K562 (cell line): ENCODE measurements at places on chromosomes 2 and 18. TPM values are rescaled to one million over a fixed set of nuclear protein-coding genes. Genes with fewer than 3 reads are reported as not detected.
A peak's percentile ranks its signal among the peaks of the same experiment; 100 is the strongest.

DNA sequence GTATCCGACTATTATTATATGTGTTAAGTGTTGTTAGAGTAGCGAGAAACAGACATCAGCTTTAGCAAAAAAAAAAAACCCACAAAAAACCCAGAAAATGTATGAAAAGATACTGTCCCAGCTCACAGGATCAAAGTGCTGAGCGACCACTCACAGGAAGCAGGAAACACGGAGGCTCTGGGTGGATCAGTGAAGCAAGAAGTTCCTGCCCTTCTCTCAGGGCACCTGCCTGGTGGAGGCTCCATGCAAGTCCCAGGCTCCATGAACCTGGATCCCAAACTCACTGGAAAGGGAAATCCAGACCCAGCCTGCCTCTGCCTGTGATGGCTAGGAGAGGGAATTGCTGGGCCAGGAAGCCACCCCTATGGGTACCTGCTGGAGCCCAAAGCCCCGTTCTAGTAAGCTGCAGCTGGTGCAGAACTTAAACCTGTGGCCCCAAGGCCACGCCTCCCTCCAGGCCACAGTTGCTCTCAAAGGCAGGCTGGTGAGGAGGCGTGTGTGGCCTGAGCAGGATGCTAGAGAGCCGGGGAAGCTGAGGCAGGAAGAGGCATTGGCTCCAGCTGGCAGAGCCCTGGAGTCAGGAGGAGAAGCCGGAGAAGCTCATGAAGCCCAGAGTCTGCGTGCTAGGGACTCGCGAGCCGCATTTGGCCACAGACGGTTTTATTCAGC, 63.5 kb upstream of the TAF1B start:
- no peaks in the 10 kb centered on the region for H3K27me3 ChIP-seq
- H3K4me3 ChIP-seq = no peak overlapping the region
- DNase-seq = no peak
- peaks cover 6% of the 10 kb centered on the region; the same call in 2 of the 3 replicates for H3K4me1 ChIP-seq
- H3K36me3 ChIP-seq = no peaks in the 10 kb centered on the region

DNA sequence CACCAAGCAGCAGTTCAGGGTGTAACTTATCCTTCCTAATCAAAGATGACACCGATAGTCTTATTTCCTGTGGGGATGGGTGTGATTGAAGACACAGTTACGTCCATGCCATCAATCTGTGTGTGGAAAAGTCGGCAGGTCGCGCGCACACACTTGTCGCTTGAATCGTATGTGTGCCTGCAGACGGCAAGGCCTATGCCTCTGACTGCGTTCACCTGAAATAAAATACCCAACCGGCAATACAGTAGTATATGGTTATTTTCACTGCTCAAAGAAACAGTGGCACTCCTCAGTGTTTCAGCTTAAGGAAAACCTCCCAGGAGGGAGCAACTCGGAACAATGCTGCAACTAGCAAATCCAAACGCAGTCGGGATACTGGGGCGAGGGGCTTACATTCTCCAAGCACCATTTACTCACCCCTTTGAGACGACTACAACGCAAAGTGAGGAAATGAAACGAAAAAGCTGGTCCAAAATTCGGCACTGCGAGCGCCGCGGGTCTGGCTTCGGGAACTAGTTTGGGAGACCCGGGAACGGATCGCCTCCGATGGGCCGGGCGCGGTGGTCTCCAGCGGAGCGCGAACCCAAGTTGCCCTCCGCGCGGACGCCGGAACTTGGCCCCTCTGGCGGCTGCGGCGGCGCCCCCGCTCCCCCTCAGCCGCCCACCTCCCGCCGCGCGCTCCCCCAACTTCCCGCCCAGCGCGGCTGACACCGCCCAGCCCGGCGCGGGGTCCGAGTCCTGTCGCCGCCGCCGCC, 675 bp downstream of the PRKD3 start:
- H3K27me3 ChIP-seq = no peaks in the 10 kb centered on the region
- H3K27ac ChIP-seq = peak overlapping the region; percentile 72
- H3K36me3 ChIP-seq = peaks cover 3% of the 10 kb centered on the region; the same call in 1 of the 3 replicates
- peak; percentile 51 for DNase-seq
- H3K4me3 ChIP-seq = peak overlapping the region; percentile 76

Gene SP5
- 0.67 and 0.99 TPM in 2 replicates for polyA plus RNA-seq

GRCh38 chr2:72917138-72917876, at the start of gene EMX1:
EMX1 (plus strand) TSS chr2:72917519; CDS start chr2:72917853, 334 bp downstream.
- no peaks in the 10 kb centered on the region for H3K36me3 ChIP-seq
- no peak within 1 kb of the TSS for H3K27ac ChIP-seq
- DNase-seq = peak; percentile 94
- H3K27me3 ChIP-seq = peaks cover 80% of the 10 kb centered on the region

GRCh38 chr2:10971161-10971887, 59.6 kb downstream of the KCNF1 start:
- H3K4me1 ChIP-seq = no peaks in the 10 kb centered on the region
- no peak overlapping the region for H3K27ac ChIP-seq
- no peaks in the 10 kb centered on the region for H3K36me3 ChIP-seq
- H3K27me3 ChIP-seq = peaks cover 12% of the 10 kb centered on the region
- no peak overlapping the region for H3K4me3 ChIP-seq
- no peak for DNase-seq

DNA sequence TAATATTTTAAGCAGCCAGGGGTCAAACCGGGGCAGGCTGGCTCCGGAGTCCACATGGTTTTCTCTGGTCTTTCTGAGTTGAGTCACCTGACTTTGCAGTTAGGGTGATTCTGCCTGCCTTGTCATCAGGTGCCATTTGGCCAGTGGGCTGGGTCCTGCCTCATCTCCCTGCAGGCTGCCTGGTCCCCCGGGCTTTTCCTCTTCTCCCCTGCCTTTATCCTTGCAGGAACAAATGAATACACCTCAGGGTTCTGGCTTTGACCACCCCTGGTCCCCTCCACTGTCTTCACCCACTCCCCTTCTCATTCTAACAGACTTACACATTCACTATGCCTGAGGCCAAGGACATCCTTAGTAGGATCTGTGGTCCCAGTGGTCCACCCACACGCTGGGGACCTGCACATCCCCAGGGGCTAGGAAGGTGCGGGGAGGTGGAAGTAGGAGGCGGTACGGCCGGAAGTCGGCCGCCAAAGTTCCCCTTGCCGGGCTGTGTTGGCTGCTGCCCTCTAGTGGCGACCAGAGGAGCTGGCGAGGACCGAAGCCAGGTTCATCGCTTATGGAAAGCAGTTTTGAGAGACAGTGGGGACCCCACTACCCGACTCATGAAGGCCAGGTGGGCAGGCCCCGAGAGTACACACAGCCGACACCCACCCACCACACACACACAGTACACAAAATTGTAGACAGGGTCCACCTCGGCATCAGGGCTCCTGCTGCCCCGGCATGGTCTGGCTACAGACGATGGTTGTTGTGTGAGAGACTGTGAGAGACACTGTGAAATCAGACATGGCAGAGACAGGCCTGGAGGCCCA, 6.3 kb upstream of the TEX261 start:
- H3K4me3 ChIP-seq = peak overlapping the region; percentile 23
- peaks cover 15% of the 10 kb centered on the region; the same call in 2 of the 3 replicates for H3K4me1 ChIP-seq
- DNase-seq = peak; percentile 77
- H3K27me3 ChIP-seq = no peaks in the 10 kb centered on the region

- H3K27ac ChIP-seq = no peak overlapping the region
- no peak for DNase-seq
- no peaks in the 10 kb centered on the region for H3K36me3 ChIP-seq
- H3K27me3 ChIP-seq = peaks cover 46% of the 10 kb centered on the region
- no peaks in the 10 kb centered on the region; the same call in 1 of the 3 replicates for H3K4me1 ChIP-seq
- H3K4me3 ChIP-seq = no peak overlapping the region
These were observed 1.8 kb downstream of the PRKCE start for GRCh38 chr2:45653122-45653913.

- peaks cover 56% of the 10 kb centered on the region for H3K36me3 ChIP-seq
- H3K4me3 ChIP-seq = peak overlapping the region; percentile 79
- DNase-seq = no peak
- 0 out of 2 replicates have a peak, but pooled peaks cover 3% of the 10 kb centered on the region for H3K4me1 ChIP-seq
- no peak overlapping the region; the same call in 2 of the 3 replicates for H3K27ac ChIP-seq
- H3K27me3 ChIP-seq = no peaks in the 10 kb centered on the region
These were observed 1.3 kb downstream of the PRPF40A start for GRCh38 chr2:152715854-152716428.

- H3K4me3 ChIP-seq = no peak overlapping the region
- H3K27me3 ChIP-seq = no peaks in the 10 kb centered on the region
These were observed 4.7 kb downstream of the MYT1L start for GRCh38 chr2:2326068-2327040.

DNA sequence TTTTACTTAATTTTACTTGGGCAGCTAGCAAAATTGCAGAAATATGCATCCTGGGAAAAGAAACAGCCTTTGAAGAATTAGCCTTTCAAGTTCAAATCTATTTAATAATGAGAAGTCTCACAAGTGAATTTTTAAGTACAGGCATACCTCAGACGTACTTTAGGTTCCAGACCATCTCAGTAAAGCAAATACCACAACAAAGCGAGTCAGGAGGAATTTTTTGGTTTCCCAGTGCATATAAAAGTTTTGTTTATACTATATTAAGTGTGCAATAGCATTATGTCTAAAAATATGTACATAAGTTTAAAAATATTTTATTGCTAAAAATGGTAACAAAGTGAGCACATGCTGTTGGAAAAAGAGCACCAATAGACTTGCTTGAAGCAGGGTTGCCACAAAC, 50.8 kb upstream of the TWSG1 start:
- H3K4me3 ChIP-seq = no peak overlapping the region
- H3K36me3 ChIP-seq = peaks cover 21% of the 10 kb centered on the region; the same call in 2 of the 3 replicates
- no peak for DNase-seq
- H3K27me3 ChIP-seq = no peaks in the 10 kb centered on the region

DNA sequence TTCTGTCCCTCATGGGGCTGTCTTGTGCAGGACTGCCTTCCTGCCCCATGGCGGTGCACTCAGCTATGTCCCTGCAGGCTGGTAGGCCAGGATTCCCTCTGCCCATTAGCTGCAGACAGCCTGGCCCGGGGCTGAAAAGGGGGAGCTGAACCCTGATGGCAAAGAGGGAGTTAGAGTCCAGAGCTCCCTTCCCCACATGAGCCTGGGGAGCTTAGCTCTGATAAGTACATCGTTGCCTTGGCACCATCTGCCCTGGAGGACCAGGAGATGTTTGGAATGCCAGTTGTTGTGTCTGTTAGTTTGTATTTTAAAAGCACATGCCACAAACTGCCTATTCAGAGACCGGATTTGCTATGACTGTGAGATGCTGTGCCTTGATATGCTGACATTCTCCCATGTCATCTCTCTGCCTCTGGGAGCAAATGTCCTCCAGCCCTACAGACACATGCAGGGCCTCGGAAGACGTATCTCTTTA, 65.1 kb upstream of the AFF3 start:
- H3K4me3 ChIP-seq = no peak overlapping the region
- no peak overlapping the region for H3K27ac ChIP-seq
- H3K27me3 ChIP-seq = peaks cover 13% of the 10 kb centered on the region

DNA sequence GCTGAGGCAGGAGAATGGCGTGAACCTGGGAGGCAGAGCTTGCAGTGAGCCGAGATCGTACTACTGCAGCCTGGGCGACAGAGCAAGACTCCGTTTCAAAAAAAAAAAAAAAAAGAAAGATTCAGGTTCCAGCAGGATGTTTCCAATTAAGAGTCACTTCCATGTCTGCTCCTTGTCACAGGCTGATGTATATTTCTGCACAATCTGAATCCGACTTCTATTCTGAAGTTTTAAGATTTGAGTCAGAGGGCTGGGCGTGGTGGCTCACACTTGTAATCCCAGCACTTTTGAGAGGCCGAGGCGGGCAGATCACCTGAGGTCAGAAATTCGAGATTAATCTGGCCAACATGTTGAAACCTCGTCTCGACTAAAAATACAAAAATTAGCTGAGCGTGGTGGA, 24.7 kb downstream of the SNRPD1 start:
- H3K27ac ChIP-seq = no peak overlapping the region
- no peak overlapping the region for H3K4me3 ChIP-seq
- H3K36me3 ChIP-seq = peaks cover 26% of the 10 kb centered on the region

DNA sequence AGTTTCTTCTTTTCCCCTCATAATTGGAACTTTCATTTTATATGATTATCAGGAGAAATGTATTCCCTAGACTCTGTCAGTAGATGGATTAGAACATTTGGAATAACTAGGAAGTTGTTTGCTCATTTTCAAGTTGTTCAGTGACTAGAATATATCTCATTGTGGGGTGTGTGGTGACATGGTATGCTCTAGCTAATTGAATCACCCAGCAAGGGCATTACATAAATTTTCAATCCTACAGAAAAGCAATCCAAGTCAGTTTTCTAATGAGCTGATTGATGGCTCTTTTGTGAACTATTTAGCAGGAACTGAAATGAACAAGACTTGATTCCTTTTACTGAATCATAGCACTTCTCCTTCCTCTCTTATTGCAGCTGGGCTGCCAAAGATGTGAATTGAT, 461.4 kb downstream of the TGIF1 start:
- no peak overlapping the region for H3K27ac ChIP-seq
- no peak overlapping the region for H3K4me3 ChIP-seq
- no peak for DNase-seq

GRCh38 chr18:76720683-76721082, 101.7 kb upstream of the ZNF236 start:
- no peak for DNase-seq
- no peak overlapping the region for H3K27ac ChIP-seq
- H3K4me1 ChIP-seq = no peaks in the 10 kb centered on the region
- H3K27me3 ChIP-seq = no peaks in the 10 kb centered on the region; the same call in 2 of the 3 replicates

Gene C2orf15
- not detected in 2 replicates for polyA plus RNA-seq

- DNase-seq = no peak
- H3K27me3 ChIP-seq = no peaks in the 10 kb centered on the region
- H3K4me1 ChIP-seq = no peaks in the 10 kb centered on the region
These were observed 217.6 kb upstream of the TANK start for GRCh38 chr2:160942476-160943142.

- no peak overlapping the region for H3K4me3 ChIP-seq
- DNase-seq = no peak
- H3K27ac ChIP-seq = no peak overlapping the region
- no peaks in the 10 kb centered on the region for H3K27me3 ChIP-seq
These were observed 268.0 kb downstream of the DCC start for GRCh38 chr18:52607985-52608384.

DNA sequence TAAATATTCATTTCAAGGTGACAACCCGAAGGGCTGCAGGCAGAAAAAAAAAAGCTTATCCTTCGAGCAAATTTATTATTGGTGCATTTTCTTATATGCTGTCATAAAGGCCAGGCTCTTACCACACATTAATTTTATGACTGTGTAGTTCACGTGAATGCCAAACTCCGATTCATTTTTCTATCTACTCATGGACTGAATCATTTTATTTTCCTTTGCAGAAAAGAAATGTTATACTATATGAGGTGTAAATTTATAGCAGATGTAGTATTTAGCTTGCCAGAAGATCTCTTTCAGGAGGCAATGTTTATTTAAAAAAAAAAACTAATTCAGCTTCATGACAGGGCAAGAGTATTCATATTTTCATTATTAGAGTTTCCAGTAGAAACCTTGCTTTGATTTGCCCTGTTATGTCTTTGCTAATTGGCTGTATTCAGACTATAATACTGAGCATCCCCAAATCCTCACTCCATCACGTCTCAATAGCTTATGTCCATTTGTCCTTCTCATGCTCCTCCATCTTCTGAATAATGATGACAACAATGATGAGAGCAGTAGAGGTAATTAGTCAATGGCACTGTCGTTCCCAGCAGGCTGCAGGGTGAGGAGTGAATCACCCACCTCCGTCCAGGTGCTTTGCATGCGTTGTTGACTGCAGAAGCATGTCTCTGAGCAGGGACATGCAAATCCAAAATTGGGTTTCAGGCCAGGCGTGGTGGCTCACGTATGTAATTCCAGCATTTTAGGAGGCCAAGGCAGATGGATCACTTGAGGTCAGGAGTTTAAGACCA, 101.1 kb upstream of the RAB12 start:
- H3K4me3 ChIP-seq = no peak overlapping the region
- H3K36me3 ChIP-seq = no peaks in the 10 kb centered on the region
- no peak overlapping the region for H3K27ac ChIP-seq
- no peaks in the 10 kb centered on the region for H3K4me1 ChIP-seq
